IMR-90 (cell line): ENCODE measurements at places on chromosomes 5 and 9. TPM values are rescaled to one million over a fixed set of nuclear protein-coding genes. Genes with fewer than 3 reads are reported as not detected.

DNA sequence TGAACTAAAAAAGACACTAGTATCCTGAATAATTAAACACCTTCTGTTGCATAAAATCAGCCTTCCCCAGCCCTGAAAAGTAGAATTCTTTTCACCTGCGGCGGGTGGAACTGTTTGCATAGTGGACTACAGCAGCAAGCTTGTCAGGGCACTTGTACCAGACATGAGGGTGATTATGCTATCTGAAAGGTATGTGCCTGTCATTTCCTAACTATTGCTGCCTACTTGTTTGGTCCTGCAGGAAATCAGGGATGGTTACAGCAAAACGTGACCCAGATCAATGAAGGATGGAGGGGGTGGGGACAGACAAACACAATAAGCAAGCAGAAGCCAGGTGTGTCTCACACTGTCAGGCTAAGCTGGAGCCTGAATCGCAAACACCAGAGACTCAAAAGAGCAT is 385.6 kb downstream of the MLLT3 start:
- no peak for DNase-seq

DNA sequence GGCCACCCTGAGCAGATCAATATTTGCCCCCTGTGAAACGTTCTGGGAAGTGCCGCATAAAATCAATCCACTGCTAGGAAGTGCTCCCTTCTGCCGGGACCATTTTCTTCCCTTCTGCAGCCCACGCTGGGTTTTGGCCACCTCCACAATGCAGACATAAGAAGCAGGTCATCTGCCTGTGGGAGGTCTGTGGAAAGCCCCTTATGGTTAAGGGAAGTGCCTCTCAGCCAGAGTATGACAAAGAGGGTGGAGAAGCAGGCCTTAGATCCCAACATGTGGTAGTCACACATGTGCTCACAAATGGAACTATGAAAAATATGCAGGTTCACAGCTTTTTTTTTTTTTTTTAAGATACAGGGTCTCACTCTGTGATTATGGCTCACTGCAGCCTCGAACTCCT is 82.8 kb downstream of the SLC1A3 start:
- DNase-seq, result peak; percentile 61

The IL5 gene
- total RNA-seq, result not detected in 2 replicates

GRCh38 chr5:180020176-180020575 is 51.4 kb downstream of the RNF130 start:
- DNase-seq, result no peak

The KLHL3 gene
- total RNA-seq, result 4.1 and 4.7 TPM in 2 replicates

The PHYHD1 gene
- 2.2 and 3.3 TPM in 2 replicates for total RNA-seq

- DNase-seq, result no peak
Measured at GRCh38 chr5:945691-946551, 53.2 kb downstream of the TRIP13 start.

The CHSY3 gene
- 1.3 and 1.4 TPM in 2 replicates for total RNA-seq

GRCh38 chr5:78726571-78726970 is 78.0 kb upstream of the LHFPL2 start:
- DNase-seq, result peak; percentile 16

The LIX1 gene
- total RNA-seq, result not detected in 2 replicates

DNA sequence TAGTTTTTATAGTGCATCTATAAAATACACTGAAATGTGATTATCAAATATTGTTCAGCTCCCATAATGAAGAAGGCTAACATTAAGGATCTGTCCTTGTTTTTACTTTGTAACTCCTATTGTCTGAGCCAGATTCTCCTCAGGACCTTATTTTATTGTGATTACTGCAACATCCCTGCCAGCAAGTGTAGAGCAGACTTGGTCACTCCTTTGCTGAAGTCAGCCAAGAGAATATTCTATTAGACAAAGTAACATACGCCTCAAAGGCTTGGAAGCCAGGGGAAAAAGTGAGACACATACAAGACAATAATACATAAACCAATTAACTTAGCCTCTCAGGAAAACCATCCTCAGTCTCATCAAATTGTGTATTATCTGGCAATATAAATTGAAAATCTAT is 269.6 kb downstream of the ARL15 start:
- no peak for DNase-seq

- DNase-seq, result no peak
Measured at GRCh38 chr9:126397056-126397455, 70.4 kb downstream of the MVB12B start.

The OR1Q1 gene
- not detected in 2 replicates for total RNA-seq

DNA sequence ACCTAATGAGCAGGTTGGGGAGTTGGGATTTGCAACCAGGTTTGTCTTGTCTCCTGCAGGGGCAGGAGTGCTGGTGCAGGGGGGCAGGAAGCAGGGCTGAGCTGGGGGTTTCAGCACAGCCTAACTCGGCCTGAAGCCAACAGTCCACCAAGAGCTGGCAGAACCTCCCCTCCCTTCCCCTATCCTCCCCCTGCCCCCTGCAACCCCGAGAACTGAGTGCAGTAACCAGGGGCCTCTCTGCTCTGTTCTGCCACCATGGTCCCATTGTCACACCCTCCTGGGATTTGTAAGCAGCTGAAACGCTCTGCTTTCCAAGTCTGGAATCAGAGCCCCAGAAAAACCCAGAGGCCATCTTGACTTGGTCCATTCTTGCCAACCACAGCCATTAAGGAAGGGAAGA is 72.9 kb downstream of the ARHGEF37 start:
- DNase-seq, result no peak

GRCh38 chr5:65535529-65535987 is 27.4 kb downstream of the CENPK start:
- DNase-seq, result peak; percentile 54

The UHRF2 gene
- total RNA-seq, result 37.3 and 55.3 TPM in 2 replicates

The LPCAT1 gene
- 17.7 and 22.2 TPM in 2 replicates for total RNA-seq

DNA sequence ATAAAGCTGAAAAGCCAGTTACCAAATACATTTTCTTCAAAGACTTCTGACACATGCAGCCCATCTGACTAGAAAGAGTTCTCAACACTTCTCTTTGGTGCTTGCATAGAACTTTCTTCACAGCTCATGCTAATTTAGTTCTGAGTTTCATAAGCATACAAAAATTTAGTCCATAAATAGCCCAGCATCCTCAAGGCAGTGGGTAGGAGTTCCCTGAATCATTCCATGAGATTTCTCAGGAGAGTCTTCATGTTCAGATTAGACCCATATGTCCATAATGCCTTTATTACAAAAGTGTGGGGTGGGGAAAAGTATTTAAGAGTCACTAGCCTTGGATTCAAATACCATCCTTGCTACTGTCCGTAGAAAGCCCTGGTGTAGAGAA is 290.2 kb upstream of the RGMB start:
- DNase-seq, result peak; percentile 74

The TAF11L10 gene
- total RNA-seq, result not detected in 2 replicates

- DNase-seq, result no peak
Measured at GRCh38 chr9:89817151-89817950, 212.5 kb downstream of the GADD45G start.

DNA sequence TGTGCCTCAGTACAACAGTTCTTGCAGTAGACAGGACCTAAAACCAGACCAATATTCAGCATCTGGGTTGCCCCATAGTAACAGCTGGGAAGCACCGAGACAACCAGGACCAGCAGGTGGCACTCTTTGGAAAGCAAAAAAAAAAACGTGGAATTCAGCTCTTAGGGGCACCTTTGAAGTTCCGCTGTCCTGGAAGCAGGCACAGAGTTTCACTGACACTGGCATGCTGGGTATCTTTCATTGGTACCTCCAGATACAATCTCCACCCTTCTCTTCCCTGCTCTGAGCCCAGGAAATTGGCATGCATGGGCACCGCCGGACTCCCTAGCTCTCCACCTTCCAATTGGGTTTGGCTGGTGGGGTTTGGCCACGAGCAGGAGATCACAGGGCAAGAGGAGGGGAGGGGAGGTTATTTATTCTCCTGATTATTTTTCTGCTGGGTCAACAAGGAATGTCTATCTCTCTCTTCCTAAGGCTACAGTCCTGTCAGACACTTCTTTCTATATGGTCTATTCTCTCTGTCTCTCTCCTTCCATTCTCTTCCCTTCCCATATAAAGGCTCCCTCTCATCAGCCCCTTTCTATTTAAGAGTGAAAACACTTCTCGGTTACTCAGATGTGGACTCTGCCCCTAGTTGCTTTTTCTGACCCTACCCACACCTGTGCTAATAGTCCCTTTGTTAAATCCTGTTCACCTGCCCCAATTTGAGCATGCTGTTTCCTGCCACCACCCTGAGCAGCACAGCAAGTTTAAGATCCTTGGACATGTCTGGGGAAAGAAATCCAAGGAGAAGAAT is 1.9 kb upstream of the IDNK start:
- peak; percentile 52 for DNase-seq

DNA sequence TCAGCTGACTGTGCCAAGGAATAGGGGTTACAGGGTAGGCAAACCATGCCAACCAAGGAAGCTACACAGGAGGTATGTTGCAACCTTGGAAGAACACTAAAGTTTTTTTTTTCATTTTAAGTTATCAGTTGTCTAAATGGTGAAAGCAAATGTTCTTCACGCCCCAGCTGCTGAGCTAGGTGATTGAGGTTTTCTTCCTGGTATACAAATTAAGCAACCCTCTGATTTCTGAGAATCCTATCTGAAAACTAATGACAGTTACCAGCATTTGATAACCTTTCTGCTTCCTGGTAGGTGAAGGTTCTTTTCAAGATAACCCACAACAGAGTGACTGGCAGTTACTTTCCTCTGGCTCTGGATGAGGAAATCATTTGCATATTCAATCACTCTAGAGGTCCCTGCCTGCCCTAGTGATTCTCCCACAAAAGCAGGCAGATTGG is 194.9 kb downstream of the ATP10B start:
- no peak for DNase-seq

- peak; percentile 12 for DNase-seq
Measured at GRCh38 chr5:58842852-58843251, 260.0 kb downstream of the RAB3C start.

DNA sequence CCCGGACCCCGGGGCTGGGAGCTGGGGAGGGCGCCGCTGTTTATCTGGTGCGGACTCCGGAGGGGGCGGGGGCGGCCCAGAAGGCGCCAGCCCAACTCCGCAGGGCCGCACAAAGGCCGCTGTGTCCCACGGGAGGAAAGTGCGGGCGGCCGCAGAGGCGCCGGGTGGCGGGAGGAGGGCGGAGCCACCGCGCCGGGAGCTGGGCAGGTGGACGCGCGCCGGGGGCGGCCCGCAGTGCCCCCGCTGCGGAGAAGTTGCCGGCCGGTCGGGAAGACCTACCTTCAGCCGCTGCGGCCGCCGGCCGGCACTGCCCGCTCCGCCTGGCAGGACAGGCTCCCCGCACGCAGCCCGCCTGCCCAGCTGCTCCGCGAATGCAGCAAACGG is 43.6 kb downstream of the NACC2 start:
- no peak for DNase-seq

DNA sequence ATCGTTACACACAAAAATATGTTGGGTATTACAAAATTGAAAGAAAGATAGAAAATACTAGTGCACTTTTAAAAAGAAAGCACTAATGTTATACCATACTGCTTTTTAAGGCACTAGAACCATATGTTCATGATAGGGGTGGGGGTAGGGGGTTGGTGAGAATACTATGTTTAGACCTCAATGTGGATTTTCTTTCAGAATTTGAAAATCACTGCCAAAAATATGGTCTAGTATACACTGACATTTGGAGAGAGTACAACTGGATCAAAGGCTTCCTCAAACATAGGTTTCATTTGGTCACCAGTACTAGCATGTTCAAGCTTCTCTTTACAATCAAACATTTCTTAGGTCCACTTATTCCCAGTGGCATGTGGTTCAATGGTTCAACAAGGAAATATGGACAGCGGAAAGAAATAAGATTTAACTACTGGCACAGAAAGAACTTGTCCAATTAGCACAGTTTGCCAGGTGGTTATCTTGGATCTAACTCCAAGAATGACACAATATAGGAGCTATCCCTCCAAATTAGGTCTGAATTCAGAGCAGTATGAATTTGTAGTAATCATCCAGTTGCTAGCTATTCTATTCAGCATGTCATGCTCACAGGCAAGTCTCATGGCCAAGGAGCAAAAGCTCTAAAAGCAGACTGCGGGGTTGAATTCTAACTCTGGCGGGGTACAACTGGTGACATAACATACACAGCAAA is 139.3 kb downstream of the SLC24A2 start:
- no peak for DNase-seq

The ECM2 gene
- total RNA-seq, result under 0.01 and 0.36 TPM in 2 replicates

DNA sequence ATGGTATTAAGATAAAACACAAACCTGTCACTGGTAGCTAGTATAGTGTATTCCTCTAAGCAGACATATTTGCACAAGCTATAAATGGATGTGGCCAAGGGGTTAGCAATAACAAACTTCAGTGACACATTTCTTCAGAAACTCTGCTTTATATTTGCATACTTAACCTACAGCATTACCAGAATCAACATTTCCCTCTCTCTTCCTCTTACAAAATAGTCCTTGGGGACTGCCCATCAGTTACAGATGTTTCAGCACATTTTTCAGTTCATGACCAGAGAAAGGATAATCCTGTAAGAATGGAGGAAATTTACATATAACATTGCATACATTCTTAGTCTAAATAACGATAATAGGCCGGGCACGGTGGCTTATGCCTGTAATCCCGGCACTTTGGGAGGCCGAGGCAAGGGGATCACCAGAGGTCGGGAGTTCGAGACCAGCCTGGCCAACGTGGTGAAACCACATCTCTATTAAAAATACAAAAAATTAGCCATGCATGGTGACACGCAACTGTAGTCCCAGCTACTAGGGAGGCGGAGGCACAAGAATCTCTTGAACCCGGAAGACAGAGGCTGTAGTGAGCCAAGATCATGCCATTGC is 25.3 kb upstream of the SLC1A1 start:
- no peak for DNase-seq

DNA sequence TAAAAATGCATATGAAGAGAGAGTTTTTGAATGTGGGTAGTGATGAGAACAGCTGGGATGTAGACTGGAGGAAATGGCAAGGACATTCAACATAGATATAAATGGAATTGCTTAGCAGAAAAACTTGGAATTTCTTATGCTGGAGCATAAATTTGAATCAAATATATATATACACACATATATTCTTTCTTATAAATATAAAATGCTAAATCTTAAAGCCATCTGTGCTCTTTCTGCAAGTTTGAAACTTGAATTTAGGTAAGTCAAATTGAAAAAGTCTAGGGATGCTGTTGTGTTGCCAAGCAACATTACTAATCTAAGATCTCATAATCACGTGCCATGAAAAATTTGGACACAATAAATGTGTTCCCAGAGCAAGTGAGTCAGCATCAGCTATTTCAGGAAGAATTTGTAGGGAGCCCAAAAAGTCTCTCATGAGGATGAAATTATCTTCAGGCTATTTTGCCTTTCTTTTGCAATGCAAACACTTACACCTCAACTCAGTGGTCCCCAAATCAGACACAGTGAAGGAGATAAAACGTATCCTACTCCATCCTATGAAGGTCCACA is 58.4 kb upstream of the ALDH1A1 start:
- DNase-seq, result peak; percentile 1

The DIPK1B gene
- total RNA-seq, result 3.1 and 3.4 TPM in 2 replicates

DNA sequence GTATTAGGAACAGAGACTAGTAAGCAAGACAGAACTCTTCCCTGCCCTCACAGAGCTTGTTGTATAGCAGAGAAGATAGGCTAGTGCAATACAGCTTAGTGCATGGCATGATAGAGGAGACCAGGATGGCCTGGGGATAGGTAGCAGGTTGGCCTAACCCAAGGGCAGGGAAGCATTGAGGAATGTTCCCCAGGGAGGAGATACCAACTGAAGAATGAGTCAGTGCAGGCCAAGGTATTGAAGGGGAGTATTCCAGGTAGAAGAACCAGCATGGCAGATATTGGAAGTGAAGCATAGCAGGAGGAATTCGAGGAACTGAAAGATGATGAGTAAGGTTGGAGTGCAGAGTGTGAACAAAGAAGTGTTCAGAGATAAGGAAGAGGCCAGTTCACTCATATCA is 138.6 kb upstream of the DHFR start:
- no peak for DNase-seq

- no peak for DNase-seq
Measured at GRCh38 chr5:75050415-75050814, 1.9 kb downstream of the GCNT4 start.

The KLF9 gene
- total RNA-seq, result 7.5 and 11.4 TPM in 2 replicates
